Right lung (tissue), 10 donors: ENCODE measurements at places on chromosomes 16 and 17. TPM values are rescaled to one million over a fixed set of nuclear protein-coding genes. Genes with fewer than 3 reads are reported as not detected.

DHODH gene
- polyA plus RNA-seq, result 17.7 TPM

DNA sequence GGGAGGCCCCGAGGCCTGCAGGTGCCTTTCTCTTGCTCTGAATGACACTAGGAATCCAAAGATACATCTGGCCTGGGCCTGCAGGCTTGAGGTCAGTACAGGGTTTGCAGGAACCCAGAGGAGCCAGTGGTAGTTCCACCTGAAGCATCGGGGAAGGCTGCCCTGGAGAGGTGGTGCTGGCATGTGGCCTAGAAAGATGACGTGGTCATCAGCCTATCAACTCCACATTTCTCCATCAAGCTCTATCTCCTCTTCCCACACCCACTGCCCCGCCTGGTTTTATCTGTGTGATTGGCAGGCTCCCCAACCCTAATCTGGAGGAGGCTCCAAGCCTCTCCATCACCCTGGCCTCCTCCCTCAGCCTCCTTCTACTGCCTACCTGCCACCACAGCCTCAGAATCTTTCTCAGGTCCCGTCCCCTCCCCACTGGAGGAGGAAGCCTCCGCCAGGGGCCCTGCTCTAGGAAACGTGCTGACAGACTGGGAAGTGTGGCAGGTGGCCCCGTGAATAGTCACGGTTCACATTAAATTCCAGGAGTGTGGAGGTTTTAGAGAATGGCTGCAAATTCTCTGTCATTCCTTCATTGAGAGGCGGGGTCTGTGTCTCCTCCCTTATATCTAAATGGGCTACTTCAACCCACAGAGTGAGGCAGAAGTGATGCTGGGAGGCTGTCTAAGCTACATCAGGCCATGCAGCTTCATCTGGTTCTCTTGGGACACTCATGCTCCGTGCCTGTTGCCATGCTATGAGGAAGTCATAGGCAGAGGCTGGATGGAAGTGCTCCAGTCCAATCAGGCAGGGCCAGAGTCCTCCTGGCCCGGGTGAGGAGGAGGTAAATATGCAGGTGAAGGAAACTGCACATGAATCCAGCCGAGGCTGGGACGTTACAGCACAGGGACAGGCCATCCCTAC, 11.4 kb upstream of the MAP2K3 start:
- no peak for DNase-seq

NR1D1 gene
- polyA plus RNA-seq, result 2.6 TPM

DNA sequence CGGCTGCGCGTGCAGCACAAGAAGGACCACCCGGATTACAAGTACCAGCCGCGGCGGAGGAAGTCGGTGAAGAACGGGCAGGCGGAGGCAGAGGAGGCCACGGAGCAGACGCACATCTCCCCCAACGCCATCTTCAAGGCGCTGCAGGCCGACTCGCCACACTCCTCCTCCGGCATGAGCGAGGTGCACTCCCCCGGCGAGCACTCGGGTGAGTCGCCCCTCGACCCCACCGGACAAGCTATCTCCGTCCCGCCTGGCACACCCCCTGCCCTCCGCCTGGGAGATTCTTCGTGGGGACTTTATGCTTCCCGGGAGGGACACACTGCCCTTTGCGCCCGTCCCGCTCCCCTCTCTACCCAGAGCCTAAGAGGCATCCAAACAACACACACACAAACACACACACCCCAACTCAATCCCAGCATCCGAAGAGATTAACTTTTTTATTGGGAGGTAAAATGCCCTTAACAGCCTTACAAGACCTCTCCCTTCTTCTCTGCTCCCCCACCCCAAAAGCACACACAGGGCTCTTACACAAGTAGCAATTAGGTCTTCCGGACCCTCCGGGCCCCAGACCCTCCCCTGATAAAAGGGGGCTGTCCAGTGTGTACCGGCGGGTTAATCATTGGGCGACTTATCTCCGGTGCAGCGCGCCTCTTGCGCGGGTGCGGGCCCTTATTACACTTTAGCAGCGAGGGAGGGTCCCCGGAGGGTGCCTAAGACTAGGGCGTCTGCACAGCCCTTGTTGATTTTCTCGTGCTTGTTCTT, 2.1 kb downstream of the SOX9 start:
- no peak for DNase-seq
